Stimulated activated CD4-positive, alpha-beta T cell treated with anti-CD3 and anti-CD28 coated beads, Interleukin-15, amount 100 ng/mL, for 48 hours (primary cell): ENCODE measurements at places on chromosomes 6 and 20.

GRCh38 chr20:50098259-50098658 lies 14.7 kb downstream of the UBE2V1 start:
- DNase-seq, result no peak

DNA sequence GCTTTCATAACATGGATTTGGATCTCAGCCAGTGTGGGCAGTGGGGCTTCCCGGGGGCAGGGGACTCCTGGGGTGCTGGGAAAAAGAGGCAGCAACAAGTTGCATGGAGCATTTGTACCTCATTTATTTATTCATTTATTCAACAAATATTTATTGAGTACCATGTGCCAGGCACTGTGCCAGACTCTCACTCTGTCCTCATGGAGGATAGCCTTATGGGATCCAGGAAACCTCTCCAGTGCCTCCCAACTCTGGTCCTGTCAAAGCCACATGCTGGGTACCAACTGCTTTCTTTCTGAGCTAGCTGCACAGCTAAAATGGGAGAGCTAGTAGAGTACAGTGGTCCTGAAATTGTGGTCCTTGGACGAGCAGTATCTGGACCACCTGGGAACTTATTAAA lies 87.8 kb upstream of the EPB41L1 start:
- DNase-seq, result no peak

DNA sequence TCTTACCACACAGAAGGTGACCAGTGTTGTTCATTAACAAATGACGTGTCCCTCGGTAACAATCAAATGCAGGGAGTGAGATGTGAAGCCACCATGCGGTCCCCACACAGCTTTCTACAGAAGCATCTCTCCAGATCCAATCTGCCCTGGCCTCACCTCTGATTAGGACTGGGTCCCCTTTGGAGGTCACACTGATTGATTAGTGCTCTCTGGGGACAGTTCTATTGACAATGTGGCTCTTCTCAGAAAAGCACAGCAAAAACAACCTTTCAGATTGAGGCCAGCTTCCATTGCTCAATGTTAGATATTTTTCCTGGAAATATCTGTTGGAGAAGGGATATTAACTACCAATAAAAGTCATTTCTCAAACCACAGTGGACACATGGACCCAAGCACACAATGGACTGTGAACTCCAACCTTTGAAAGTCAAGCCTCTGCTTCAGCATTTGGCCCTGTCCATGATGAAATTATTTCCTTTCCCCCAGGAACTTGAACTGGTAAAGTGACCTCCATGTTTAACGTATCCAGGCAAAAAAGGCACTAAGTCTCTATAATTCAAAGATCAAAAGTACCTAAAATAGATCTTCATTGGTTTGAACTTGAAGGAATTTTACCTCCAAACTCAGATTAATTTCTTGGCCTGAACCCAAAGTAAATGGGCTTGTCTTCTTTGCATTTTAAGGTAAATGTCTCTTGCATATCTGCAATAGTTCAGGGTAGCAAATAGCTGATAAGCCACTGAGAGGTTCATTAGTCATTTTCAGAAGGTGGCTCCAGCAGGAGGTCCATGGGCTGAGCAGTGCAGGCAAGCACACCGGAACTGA lies 118.5 kb downstream of the FOXA2 start:
- no peak for DNase-seq

GRCh38 chr6:125444006-125444923 lies 142.5 kb upstream of the HDDC2 start:
- DNase-seq, result no peak

DNA sequence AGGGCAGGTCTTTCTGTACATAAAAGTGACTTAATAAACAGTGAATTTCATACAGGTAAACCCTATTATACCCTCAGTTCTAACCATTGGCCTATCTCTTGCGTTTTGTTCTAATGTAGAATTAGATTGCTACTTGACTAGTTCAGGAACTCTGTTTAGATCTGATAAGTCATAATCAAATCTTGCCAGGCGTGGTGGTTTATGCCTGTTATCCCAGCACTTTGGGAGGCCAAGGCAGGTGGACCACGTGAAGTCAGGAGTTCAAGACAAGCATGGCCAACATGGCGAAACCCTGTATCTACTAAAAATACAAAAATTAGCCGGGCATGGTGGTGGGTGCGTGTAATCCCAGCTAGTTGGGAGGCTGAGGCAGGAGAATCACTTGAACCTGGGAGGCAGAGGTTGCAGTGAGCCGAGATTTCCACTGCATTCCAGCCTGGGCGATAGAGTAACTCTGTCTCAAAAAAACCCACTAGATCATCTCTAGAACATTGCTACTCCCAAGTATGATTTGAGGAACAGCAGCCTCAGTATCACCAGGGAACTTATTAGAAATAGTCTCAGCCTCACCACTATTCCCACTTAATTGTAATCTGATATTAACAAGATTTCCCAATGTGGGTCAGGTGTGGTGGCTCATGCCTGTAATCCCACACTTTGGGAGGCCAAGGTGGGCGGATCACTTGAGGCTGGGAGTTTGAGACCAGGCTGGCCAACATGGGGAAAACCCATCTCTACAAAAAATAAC lies 12.2 kb downstream of the GTPBP2 start:
- no peak for DNase-seq
